Stomach (tissue), 19 donors: ENCODE measurements at places on chromosomes 4 and X. TPM values are rescaled to one million over a fixed set of nuclear protein-coding genes. Genes with fewer than 3 reads are reported as not detected.

GRCh38 chr4:159098482-159099127, 4.3 kb upstream of the RAPGEF2 start:
- H3K27me3 ChIP-seq: no peaks in the 10 kb centered on the region
- no peak overlapping the region for H3K4me3 ChIP-seq
- peak overlapping the region; percentile 25 for H3K27ac ChIP-seq
- no peaks in the 10 kb centered on the region for H3K36me3 ChIP-seq

GRCh38 chr4:153553819-153554170, 87.6 kb downstream of the TMEM131L start:
- no peaks in the 10 kb centered on the region for H3K36me3 ChIP-seq
- peak overlapping the region; percentile 47 for H3K27ac ChIP-seq
- H3K27me3 ChIP-seq: no peaks in the 10 kb centered on the region
- no peak overlapping the region for H3K4me3 ChIP-seq
- no peak for DNase-seq

DNA sequence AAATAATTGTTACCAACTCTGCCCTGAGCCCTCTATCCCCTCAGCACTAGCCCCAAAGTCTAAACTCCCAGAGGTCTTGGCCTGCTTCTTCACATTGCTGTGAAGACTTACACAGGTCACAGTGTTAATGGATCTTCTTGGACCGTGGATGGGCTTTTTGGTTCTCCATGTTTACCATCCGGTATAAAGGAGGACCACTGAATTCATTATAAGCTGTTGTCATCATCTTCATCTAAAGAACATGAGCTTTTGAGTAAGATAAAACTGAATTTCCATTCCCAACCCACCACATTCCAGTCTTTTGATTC, 8.5 kb downstream of the NUDT11 start:
- no peak overlapping the region for H3K27ac ChIP-seq
- no peaks in the 10 kb centered on the region for H3K27me3 ChIP-seq
- DNase-seq: no peak
- no peak overlapping the region for H3K4me3 ChIP-seq

Gene PABPC1L2A
- total RNA-seq: not detected

- peak; percentile 41 for DNase-seq
- H3K36me3 ChIP-seq: no peaks in the 10 kb centered on the region
- H3K27ac ChIP-seq: no peak overlapping the region
- H3K4me1 ChIP-seq: no peaks in the 10 kb centered on the region
- no peaks in the 10 kb centered on the region for H3K27me3 ChIP-seq
- no peak overlapping the region for H3K4me3 ChIP-seq
Observed at GRCh38 chr4:67087897-67088296, 457.4 kb downstream of the CENPC start.

Gene PRR32
- total RNA-seq: not detected

DNA sequence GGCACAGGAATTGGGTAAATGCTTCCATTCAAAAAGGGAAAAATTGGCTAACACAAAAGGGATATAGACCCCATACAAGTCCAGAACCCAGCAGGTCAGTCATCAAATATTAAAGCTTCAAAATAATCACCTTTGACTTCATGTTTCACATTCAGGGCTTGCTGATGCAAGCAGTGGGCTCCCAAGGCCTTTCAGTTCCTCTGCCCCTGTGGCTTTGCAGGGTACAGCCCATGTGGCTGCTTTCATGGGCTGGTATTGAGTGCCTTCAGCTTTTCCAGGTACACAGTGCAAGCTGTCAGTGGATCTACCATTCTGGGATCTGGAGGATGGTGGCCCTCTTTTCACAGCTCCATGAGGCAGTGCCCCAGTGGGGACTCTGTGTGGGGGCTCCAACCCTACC, 253.0 kb downstream of the TECRL start:
- no peaks in the 10 kb centered on the region for H3K27me3 ChIP-seq
- no peak overlapping the region for H3K4me3 ChIP-seq
- peaks cover 9% of the 10 kb centered on the region for H3K4me1 ChIP-seq
- no peak for DNase-seq
- H3K27ac ChIP-seq: no peak overlapping the region
- H3K36me3 ChIP-seq: no peaks in the 10 kb centered on the region

Gene REELD1
- total RNA-seq: not detected

- no peak overlapping the region for H3K4me3 ChIP-seq
- H3K27me3 ChIP-seq: peaks cover 55% of the 10 kb centered on the region
- H3K4me1 ChIP-seq: no peaks in the 10 kb centered on the region
- H3K27ac ChIP-seq: no peak overlapping the region
- no peaks in the 10 kb centered on the region for H3K36me3 ChIP-seq
Observed at GRCh38 chr4:3700736-3701135, 65.4 kb upstream of the ADRA2C start.

Gene ABLIM2
- 9.4 TPM for total RNA-seq

- peak; percentile 60 for DNase-seq
- peak overlapping the region; percentile 84 for H3K27ac ChIP-seq
- H3K36me3 ChIP-seq: no peaks in the 10 kb centered on the region
- H3K27me3 ChIP-seq: no peaks in the 10 kb centered on the region
- peaks cover 28% of the 10 kb centered on the region for H3K4me1 ChIP-seq
Observed at GRCh38 chr4:53646795-53647194, 55.5 kb upstream of the LNX1 start.

- H3K27me3 ChIP-seq: no peaks in the 10 kb centered on the region
- H3K27ac ChIP-seq: no peak overlapping the region
- H3K36me3 ChIP-seq: no peaks in the 10 kb centered on the region
- no peaks in the 10 kb centered on the region for H3K4me1 ChIP-seq
Observed at GRCh38 chr4:160980091-160980490, 1183.7 kb downstream of the FSTL5 start.

GRCh38 chrX:120251471-120252011, 929 bp downstream of the ZBTB33 start:
- peak; percentile 27 for DNase-seq
- peak overlapping the region; percentile 68 for H3K4me3 ChIP-seq
- H3K27me3 ChIP-seq: no peaks in the 10 kb centered on the region

Gene SH3TC1
- 96.2 TPM for total RNA-seq
